HCT116 (cell line): ENCODE measurements at places on chromosomes 3 and 15. TPM values are rescaled to one million over a fixed set of nuclear protein-coding genes. Genes with fewer than 3 reads are reported as not detected.

Gene GOLGA6L10
- 1.2 TPM for total RNA-seq

DNA sequence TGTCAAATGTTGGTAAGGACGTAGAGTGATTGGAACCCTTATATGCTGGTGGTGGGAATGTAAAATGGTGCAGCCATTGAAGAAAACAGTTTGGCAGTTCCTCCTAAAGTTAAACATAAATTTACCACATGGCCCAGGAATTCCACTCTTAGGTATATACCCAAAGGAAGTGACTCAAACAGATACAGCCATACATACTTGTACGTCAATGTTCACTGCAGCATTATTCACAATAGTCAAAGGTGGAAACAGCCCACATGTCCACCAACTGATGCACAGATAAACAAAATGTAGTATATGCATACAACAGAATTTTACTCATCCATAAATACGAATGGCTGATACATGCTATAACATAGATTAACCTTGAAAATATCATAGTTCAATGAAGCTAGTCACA is 13.2 kb downstream of the CLASP2 start:
- no peaks in the 10 kb centered on the region for H3K4me1 ChIP-seq
- DNase-seq = no peak
- H3K36me3 ChIP-seq = no peaks in the 10 kb centered on the region

GRCh38 chr3:172156586-172156955 is 117.2 kb downstream of the FNDC3B start:
- H3K27ac ChIP-seq = 0 out of 2 replicates have a peak overlapping the region, but pooled peaks have one; percentile 2
- DNase-seq = no peak
- no peaks in the 10 kb centered on the region for H3K36me3 ChIP-seq
- H3K27me3 ChIP-seq = no peaks in the 10 kb centered on the region
- H3K4me3 ChIP-seq = no peak overlapping the region

GRCh38 chr3:82509951-82510603 is 748.6 kb upstream of the GBE1 start:
- DNase-seq = no peak
- no peaks in the 10 kb centered on the region for H3K27me3 ChIP-seq
- H3K36me3 ChIP-seq = no peaks in the 10 kb centered on the region
- H3K4me3 ChIP-seq = no peak overlapping the region
- no peaks in the 10 kb centered on the region for H3K4me1 ChIP-seq
